ENCODE measurements at places on chromosomes 2 and 18.

GRCh38 chr2:129001926-129002325 lies 683.3 kb upstream of the HS6ST1 start:
- H3K27me3 ChIP-seq, result no peaks in the 10 kb centered on the region
- DNase-seq, result no peak
- H3K4me1 ChIP-seq, result no peaks in the 10 kb centered on the region

DNA sequence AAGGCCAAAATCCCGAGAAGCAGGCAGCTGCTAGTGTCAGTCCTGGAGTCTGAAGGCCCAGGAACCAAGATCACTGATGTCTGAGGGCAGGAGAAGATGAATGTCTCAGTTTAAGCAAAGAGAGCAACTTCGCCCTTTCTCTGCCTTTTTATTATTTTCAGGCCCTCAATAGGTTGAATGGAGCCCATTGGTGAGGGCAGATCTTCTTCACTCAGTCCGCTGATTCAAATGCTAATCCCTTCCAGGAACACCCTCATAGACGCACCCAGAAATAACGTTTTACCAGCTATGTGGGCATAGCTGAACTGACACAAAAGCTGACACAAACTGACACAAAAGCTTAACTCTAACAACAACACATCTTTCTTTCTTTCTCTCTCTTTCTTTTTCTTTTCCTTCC lies 78.0 kb upstream of the KCNJ3 start:
- no peak overlapping the region for H3K27ac ChIP-seq
- no peak overlapping the region for H3K4me3 ChIP-seq
- no peaks in the 10 kb centered on the region for H3K27me3 ChIP-seq
- no peaks in the 10 kb centered on the region for H3K4me1 ChIP-seq
- H3K36me3 ChIP-seq, result no peaks in the 10 kb centered on the region

GRCh38 chr18:35022426-35023001 lies 18.7 kb upstream of the MAPRE2 start:
- no peaks in the 10 kb centered on the region for H3K4me1 ChIP-seq
- no peaks in the 10 kb centered on the region for H3K27me3 ChIP-seq
- no peak overlapping the region for H3K27ac ChIP-seq
- no peak overlapping the region for H3K4me3 ChIP-seq

- peaks cover 43% of the 10 kb centered on the region for H3K4me1 ChIP-seq
- H3K27me3 ChIP-seq, result no peaks in the 10 kb centered on the region
- H3K4me3 ChIP-seq, result peak overlapping the region; percentile 46
These were observed 49.9 kb upstream of the EML6 start for GRCh38 chr2:54673501-54673998.

DNA sequence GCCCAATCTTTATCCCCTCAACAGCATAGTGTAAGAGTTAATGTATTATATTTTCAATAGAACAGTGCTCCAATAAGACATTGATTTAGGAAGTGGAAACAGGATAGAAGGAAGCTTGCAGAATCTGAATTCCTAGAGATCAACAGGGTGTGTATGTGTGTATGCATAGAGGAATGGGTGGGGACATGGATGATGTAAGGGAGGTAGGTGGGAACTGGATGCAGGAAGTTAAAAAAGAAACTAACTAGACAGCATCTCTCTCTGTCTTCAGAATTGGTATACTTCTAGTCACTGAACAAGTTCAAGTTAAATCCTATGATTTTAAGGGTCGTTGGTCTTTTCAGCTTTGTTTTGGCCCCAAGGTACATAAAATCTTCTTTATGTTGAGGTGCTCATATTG lies 196.6 kb downstream of the PMAIP1 start:
- DNase-seq, result no peak
- no peak overlapping the region for H3K4me3 ChIP-seq
- H3K36me3 ChIP-seq, result no peaks in the 10 kb centered on the region
- H3K27me3 ChIP-seq, result no peaks in the 10 kb centered on the region

- no peak for DNase-seq
- no peaks in the 10 kb centered on the region for H3K36me3 ChIP-seq
- H3K4me1 ChIP-seq, result no peaks in the 10 kb centered on the region
- H3K4me3 ChIP-seq, result no peak overlapping the region
- H3K27me3 ChIP-seq, result no peaks in the 10 kb centered on the region
- H3K27ac ChIP-seq, result no peak overlapping the region
These were observed 101.9 kb downstream of the ACTR2 start for GRCh38 chr2:65329525-65329924.

DNA sequence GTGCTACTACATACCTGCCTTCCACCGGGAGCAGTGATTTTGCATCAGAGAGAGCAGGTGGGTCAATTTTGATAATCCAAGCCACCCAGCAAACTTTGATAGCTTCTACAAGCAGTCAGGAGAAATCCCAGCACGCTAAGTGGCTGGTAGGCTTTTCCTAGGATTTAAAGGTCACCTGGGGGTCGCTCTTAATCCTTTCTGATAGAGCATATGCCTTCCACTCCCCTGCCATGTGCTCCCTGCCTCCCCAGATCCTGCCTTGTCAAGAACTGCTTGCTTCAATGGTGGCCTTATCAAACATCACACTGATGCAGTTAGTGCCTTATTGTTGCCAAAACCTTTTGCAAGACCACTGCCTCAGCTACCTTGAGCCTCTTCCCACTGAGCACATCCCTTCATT lies 462.3 kb upstream of the MEX3C start:
- no peak for DNase-seq
- H3K4me1 ChIP-seq, result no peaks in the 10 kb centered on the region
- H3K36me3 ChIP-seq, result no peaks in the 10 kb centered on the region

DNA sequence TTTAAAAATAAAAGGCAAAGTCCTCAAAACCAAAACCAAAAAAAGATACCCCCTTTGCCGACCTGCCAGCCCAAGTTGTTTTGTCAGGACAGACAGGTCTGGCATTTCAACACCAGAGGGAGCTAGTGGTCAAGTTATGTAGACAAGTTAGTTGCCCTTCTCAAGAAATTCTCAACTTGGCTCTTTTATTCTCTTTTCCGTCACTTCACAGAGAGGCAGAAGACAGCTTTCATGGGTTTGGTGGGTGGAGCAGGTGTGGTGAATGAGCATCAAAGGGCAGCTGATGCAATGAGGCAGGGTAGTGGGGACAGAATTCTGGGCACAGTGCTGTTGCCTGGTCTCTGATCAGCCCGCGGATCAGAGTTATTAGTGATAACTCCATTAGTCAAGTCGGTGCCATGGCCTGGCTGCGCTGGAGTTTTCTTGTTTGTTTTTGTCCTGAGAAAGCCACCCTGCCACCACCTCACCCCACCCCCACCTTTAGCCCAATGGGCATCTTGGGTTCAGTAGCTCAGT lies 303.7 kb upstream of the EPAS1 start:
- no peak overlapping the region for H3K4me3 ChIP-seq
- H3K27me3 ChIP-seq, result no peaks in the 10 kb centered on the region
- no peaks in the 10 kb centered on the region for H3K36me3 ChIP-seq
- no peak for DNase-seq
- peaks cover 21% of the 10 kb centered on the region for H3K4me1 ChIP-seq

- H3K4me1 ChIP-seq, result no peaks in the 10 kb centered on the region
- no peaks in the 10 kb centered on the region for H3K36me3 ChIP-seq
- DNase-seq, result no peak
- H3K27me3 ChIP-seq, result no peaks in the 10 kb centered on the region
These were observed 408.8 kb downstream of the HRH4 start for GRCh38 chr18:24869285-24869684.

GRCh38 chr2:223760838-223761502 lies 76.4 kb downstream of the AP1S3 start:
- H3K36me3 ChIP-seq, result no peaks in the 10 kb centered on the region
- H3K4me1 ChIP-seq, result peaks cover 23% of the 10 kb centered on the region
- no peaks in the 10 kb centered on the region for H3K27me3 ChIP-seq
- peak; percentile 8 for DNase-seq
- H3K4me3 ChIP-seq, result no peak overlapping the region

DNA sequence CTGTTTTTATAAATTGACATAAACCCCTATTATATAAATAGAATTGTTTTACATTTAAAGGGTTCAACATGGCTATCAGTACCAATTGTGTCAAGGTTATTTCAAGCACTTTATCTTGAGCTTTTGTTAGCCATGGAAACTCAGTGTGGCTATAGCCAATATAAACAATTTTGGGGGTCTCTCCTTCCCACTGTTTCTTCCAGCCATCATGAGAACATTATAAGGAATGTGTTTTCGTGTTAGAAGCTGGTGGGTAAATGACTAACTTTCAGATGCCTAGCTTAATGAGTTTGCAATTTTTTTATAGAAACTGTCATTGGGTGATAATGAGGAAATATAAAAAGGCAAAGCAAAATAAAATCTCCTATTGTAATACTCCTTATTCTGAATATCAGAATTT lies 153.5 kb upstream of the FOSL2 start:
- DNase-seq, result no peak
- H3K36me3 ChIP-seq, result no peaks in the 10 kb centered on the region
- no peaks in the 10 kb centered on the region for H3K27me3 ChIP-seq
- H3K4me1 ChIP-seq, result no peaks in the 10 kb centered on the region
- no peak overlapping the region for H3K4me3 ChIP-seq
- no peak overlapping the region for H3K27ac ChIP-seq

DNA sequence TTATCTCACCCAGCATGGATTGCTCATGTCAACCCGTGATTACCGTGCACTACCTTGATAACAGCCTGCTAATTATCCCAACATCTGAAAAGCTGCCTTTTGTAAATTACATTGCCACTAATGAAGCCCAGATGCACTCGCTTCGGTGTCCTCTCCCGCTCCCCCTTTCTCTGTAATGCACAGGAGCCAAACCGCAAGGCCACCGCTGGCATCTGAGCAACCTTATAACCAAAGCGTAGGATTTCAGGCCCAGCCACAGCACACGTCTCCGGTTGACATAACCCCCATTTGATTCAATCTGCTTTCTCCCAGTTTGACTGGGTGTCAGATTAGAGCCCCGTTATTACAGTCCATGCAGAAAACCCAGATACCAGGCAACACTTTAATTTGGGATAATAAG lies 341.2 kb downstream of the ALK start:
- no peaks in the 10 kb centered on the region for H3K4me1 ChIP-seq
- no peak overlapping the region for H3K27ac ChIP-seq
- DNase-seq, result no peak
- H3K36me3 ChIP-seq, result no peaks in the 10 kb centered on the region
- peaks cover 19% of the 10 kb centered on the region for H3K27me3 ChIP-seq

DNA sequence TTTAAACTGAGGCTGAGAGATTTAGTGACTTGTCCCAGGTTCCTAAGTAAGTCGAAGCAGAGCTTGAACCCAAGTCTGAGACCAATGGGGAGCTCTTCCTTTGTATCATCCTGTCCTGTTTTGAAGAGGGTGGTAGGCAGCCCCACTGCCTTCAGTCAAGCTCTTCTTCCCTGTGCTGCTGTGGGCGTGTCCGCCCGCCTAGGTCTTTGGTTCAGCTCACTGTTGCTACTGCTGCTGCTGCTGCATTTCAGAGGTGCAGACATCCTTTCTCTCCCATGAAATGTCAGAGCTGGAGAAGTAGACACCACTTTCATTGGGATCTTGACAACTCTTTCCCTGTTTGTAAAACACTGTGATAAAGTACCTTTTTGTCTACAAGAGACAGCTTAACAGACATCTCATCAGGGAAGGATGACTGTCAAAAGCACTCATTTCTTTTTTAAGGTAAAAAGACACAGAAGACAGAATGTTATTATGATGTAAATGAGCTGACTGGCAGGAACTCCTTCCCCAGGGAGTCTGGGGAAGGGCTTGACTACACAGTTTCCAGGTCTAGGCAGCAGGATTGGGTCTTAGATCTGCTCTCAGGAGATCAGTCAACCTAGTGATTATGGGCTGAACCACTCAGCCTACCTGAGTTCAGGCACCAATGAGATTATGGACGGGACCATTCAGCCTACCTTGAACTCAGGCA lies 91.7 kb upstream of the TRIB2 start:
- no peak overlapping the region for H3K4me3 ChIP-seq
- no peaks in the 10 kb centered on the region for H3K36me3 ChIP-seq
- H3K27ac ChIP-seq, result no peak overlapping the region
- DNase-seq, result no peak

- DNase-seq, result no peak
- no peaks in the 10 kb centered on the region for H3K36me3 ChIP-seq
- no peaks in the 10 kb centered on the region for H3K4me1 ChIP-seq
These were observed 57.4 kb upstream of the EPHA4 start for GRCh38 chr2:221629468-221629867.

Data from esophagus squamous epithelium (tissue), 5 donors.